Cortex of kidney (tissue), 1 donor: ENCODE measurements at places on chromosomes 6 and 20.

DNA sequence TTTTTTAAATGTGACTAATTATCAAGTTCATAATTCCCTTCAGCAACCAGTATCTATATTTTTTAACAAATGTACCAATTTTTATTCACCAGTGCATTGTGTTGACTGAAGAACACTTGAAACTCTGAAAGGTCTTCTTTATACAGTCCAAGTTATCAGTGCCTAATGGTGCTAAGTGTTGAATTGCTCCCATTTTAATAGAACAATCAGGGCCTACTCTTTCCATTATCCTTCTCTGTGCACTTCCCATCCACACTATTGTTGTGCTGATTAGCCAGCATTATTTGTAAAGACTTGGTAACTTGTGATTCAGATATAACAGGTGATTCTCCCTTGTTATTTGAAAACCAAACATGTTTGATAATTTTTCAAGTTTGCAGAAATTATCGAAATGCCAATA is 1209.7 kb upstream of the MAP3K7 start:
- no peak for DNase-seq

DNA sequence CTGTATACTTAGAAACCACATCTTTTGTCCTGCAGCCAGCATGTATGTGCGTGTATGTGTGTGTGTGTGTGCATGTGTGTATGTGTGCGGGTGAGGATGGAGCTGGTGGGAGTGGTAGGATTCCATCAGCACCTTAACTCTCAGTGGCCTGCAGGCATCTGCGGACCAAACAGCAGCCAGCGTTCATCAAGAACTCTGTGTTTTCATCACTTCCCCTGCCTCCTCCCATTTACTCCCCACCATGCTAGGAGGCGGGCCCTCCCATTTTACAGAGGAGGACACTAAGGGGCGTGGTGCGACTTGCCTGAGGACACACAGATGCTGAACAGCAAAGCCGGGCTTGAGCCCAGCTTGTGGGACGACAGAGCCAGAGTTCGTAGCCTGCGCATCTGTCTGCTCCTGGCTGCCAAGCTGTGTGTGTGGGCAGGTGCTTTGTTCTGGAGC is 8.9 kb downstream of the VSTM2L start:
- no peak for DNase-seq

GRCh38 chr6:169035385-169036240 is 218.0 kb downstream of the THBS2 start:
- DNase-seq = no peak

GRCh38 chr20:46349742-46350056 is 41.4 kb upstream of the CDH22 start:
- DNase-seq = no peak

DNA sequence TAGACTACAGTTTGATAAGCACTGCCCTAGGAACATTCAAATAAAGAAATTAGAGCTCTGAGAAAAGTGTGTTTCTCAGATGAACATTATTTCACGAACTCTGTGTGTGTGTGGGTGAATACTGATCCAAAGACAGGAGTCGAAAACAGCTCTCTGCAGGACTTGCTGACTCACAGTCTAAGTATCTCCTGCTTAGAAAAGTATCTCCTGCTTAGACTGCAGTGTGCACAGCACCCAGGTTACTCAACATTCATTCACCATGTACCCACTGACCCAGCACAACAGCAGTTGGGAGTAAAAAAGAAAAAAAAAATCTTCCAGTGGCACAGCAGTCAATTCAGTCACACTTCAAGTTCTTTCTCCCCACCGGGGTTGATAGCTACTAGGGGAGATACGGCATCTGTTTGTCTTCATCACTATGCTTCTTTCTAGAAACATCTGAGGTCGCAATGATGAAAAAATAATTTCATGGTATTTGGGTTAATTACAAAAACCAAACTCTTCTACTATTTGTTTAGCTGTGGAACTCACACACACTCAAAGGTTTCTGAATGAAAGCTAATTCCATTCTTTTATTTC is 48.0 kb downstream of the GCLC start:
- no peak for DNase-seq

DNA sequence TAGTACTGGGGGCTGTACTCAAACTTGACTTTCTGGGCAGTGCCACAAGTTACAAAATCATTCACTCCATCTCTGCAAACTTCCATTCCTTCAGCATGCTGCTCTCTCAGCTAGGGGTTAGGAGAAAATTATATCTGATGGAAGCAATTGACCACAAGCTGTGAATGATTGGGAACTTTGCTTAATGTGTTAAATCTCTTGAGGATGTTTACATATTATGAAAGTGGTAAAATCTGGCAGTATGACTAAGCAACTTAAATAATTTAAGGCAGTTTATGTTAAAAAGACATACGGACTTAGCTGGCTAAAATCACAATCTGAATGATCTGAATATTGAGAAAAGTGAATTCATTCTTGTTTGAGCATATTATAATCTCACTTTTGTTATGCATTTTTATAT is 415.0 kb downstream of the PHF3 start:
- no peak for DNase-seq

GRCh38 chr6:147065786-147066185 is 138.4 kb upstream of the STXBP5 start:
- DNase-seq = no peak

GRCh38 chr20:59123678-59124255 is 39.9 kb upstream of the ZNF831 start:
- DNase-seq = no peak

GRCh38 chr20:24163506-24163905 is 174.9 kb upstream of the GGTLC1 start:
- DNase-seq = no peak

GRCh38 chr6:34259529-34260069 is 10.8 kb upstream of the SMIM29 start:
- no peak for DNase-seq

GRCh38 chr20:15805154-15805553 is 768.1 kb downstream of the KIF16B start:
- DNase-seq = no peak

DNA sequence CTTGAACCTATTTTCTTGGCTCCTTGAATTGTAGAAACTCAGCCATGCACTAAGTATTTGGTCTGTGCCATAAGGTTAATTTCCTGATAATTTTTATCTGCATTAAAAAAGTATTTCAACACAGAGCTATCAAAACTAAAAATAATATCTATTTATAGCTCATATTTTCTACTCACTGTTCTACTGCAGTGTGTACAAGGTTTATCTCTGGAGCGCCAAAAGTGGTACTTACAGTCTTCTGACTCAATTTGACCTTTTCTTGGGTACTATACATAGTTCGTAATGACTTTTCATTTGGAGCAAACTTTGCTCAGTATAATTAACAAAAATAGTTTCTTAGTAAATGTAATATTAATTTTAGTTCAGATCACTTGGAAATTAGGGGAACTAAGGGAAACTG is 69.2 kb downstream of the IRAK1BP1 start:
- no peak for DNase-seq

DNA sequence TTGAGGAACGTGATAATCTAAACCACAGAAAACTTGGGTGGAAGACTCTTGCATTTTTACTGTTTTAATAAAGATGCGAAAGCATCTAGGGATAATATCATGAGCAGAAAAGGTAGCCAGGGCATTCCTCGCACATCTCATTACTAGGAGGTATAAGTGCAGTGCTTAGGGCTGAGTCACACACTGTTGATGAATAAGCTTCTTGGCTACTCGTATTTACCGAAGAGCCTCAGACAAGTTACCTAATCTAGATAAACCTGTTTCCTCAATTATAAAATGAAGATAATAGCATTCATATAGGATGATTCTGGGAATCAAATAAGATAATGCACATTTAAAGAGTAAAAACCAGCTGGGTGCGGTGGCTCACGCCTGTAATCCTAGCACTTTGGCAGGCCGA is 780 bp upstream of the KIAA0319 start:
- DNase-seq = no peak

GRCh38 chr6:155310596-155310995 is 3.7 kb downstream of the TFB1M start:
- no peak for DNase-seq

DNA sequence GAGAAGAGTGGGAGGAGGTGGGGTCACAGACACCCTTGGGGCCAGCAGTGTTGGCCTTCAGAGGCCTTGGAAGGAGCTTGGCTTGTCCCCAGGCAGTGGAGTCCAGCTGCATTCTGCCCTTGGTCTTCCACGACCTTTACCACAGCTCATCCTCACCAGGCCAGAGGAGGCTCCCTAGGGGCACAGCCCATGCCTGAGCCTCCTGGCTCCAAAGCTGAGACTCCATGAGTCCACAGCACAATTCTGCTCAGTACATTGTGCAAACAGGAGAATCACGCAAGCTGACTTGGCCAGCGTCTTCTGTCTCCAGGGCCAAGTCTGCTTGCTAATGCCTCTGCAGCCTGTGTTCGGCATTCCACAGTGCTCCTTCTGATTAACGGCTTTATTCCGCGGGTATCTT is 337.2 kb downstream of the SMOC2 start:
- no peak for DNase-seq

- DNase-seq = no peak
Observed at GRCh38 chr20:61733891-61734732, 331.6 kb downstream of the TAF4 start.
